ENCODE measurements at places on chromosomes 1 and 21.

GRCh38 chr1:15500184-15501178, 23.5 kb downstream of the CASP9 start:
- DNase-seq, result no peak

GRCh38 chr1:200877839-200878551, 5.2 kb downstream of the GPR25 start:
- peak; percentile 71 for DNase-seq

GRCh38 chr1:236030534-236030933, 34.4 kb downstream of the NID1 start:
- DNase-seq, result no peak

DNA sequence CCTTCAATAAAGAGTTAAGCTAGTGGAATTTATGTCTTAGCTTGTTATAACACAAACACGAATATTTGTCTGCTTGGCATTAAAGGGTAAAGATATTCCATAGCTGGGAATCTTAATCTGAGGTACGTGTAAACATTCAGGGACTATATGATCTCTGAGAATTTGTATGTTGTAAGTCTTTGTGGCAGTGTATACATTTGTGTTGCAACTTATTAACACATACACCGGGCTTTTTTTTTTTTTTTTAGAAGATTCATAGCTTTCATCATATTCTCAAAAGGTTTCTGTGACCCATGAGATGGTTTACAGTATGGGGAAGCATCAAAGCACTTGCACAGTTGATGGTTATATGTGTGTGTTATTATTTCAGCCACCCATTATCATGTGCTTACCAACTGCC, 3.0 kb downstream of the GGPS1 start:
- DNase-seq, result no peak

- no peak for DNase-seq
Observed at GRCh38 chr21:39006571-39007311, 176.5 kb downstream of the PSMG1 start.

GRCh38 chr1:28789412-28789811, 22.6 kb upstream of the OPRD1 start:
- DNase-seq, result no peak

DNA sequence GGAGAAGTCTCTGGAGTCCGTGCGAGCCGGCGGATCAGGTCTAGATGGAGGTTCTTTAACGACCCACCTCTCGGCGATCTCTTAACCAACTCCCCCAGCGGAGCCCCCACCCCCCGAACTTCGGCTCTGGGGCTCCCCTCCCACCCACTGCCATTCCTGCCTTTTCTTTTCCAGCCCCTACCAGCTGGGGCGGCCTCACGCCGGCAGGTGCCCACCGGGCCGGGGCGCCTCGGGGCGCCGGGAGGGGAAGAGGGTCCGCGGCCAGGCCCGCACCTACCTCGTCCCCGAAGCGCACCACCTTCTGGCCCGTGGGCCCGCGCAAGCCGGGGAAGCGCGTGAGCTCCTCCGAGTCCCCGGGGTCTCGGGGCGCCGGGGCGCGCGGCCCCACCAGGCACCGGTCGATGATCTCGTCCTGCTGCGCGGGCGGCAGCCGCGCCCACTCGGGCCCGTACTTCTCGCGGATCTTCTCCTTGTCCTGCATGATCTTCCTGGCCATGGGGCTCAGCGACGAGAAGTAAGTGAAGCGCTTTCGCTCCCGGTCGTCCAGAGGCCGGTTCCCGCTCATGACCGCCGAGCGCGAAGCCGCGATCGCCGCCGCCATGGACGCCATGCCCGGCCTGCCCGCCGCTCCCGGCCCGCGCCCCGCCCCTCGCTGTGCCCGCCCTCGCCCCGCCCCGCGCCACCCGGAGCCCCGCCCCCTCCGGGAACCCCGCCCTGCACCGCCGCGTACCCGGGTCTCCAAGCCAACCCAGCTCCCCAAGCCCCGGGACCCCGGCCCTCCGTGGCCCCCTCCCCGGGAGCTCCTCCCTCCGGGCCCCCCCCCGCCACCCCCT, at the start of gene C1orf198:
C1orf198 (minus strand) TSS at position 619 of the 833 bp plus-strand sequence; CDS start at position 610, 9 bp downstream.
- DNase-seq, result peak; percentile 75

DNA sequence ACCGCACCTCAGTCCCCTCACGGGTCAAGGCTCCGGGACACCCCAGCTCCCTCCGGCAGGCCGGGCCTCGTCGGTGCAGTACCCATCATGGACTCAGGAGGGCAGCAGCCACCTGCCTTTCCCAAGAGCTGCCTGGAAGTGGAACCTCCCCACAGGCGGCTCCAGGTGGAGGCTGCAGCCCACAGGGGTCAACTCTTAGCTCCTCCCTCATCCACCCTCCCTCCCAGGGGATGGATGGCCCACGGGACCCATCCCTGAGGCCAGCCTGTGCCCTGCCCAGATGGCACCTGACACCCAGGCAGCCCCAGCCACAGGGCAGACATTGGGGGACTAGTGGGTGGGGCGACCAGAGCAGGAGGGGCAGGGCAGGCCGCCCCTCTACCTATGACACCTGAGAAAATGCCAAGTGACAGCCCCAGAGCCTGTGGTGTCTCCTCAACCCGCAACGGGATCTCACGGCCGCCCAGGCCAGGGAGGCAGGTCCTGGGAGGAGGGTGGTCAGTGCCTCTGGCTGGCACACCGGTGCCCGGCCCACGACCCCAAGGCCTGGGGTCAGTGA, 1.2 kb upstream of the ARHGEF16 start:
- DNase-seq, result peak; percentile 73

DNA sequence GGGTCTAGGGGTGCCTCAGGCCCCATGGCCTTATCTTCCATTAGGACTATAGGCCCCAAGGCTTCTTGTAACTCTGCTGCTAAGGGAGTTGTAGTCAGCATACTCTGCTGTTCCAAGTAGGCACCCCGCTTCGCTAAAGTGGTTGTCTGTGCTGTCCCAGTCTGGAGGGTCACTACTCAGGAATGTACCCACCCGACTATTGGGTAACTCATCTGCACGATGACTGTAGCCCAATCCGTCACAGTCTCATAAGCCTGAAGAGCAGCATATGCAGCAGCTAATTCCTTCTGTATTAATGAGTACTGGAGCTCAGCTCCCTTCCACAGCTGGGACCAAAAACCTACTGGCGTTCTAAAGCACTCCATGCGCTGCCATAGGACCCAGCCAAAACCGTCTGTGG, 111.0 kb downstream of the GDAP2 start:
- DNase-seq, result no peak

DNA sequence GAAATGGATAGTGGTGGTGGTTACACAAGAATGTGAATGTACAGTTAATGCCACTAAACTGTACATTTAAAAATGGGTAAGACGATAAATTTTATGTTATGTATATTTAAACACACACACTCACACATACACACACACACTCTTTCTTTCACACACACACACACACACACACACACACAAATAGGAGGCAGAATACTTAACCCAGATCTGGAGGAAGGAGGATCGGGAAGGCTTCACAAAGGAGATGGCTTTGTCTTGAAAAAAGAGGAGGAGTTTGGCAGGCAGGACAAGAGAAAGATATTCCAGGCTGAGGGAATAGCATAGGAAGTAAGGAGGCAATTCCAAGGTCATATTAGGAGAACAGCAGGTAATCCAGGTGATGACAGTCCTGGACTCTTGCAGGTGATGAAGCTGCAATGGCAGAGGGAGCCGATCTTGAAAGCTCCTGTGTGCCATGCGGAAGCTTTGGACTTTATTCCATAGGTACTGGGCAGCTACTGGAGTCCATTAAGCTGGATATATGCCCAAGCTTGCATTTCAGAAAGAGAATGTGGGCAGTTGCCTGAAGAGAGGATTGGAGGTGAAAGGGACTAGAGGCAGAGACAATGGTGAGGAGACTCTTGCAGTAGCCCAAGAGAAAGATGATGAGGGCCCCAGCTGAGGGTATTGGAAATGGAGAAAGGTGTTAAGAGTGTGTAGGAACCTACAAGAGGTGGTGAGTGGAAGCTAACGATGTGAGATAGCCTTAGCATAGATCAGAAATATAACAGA, 15.4 kb upstream of the LYST start:
- no peak for DNase-seq

GRCh38 chr21:42369821-42370220, 3.5 kb upstream of the TFF1 start:
- no peak for DNase-seq

GRCh38 chr21:32887026-32887425, 115.5 kb upstream of the PAXBP1 start:
- DNase-seq, result no peak

DNA sequence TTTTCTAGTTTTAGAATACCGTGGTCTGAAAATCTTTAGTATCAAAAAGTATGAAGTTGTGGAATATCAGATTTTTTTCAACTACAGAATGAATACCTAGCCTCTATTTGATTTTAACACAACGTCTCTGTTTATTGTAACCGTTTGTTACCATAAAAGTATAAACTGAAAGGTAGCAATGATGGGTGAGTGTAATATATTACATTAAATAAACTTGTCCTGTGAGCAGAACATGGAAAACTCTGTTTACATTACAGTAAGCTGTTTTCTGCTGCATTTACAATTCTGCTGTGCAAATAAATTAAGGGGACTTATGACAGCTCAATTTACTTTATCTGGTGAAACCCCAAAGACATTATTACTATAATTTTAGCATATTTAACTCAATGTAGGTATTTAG, 62.5 kb downstream of the CHRM3 start:
- DNase-seq, result no peak

DNA sequence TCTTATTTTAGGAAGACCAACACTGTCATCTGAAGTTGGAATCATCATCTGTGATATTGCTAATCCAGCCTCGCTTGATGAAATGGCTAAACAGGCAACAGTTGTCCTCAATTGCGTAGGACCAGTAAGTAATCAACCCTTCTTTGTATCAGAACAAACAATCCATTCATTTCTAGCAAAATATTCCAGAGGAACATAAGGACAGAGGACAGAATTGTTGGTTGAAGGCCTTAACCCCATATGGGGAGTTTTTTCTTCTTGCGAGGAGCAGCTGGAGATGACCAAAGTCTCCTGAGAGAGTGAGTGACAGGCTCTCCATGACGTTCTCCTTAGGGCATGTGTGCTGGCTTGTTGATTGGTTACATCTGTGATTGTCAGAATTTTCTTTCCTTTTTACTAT, 2.7 kb downstream of the SCCPDH start:
- no peak for DNase-seq

GRCh38 chr1:221900678-221901077, 158.8 kb upstream of the DUSP10 start:
- DNase-seq, result no peak

GRCh38 chr21:17775431-17776126, 43.6 kb downstream of the C21orf91 start:
- DNase-seq, result peak; percentile 79

GRCh38 chr1:182598296-182598695, 5.9 kb downstream of the RGS16 start:
- no peak for DNase-seq

GRCh38 chr1:207672522-207673130, 27.7 kb downstream of the CR1L start:
- DNase-seq, result no peak

GRCh38 chr21:37391666-37392065, 25.1 kb downstream of the DYRK1A start:
- DNase-seq, result no peak

DNA sequence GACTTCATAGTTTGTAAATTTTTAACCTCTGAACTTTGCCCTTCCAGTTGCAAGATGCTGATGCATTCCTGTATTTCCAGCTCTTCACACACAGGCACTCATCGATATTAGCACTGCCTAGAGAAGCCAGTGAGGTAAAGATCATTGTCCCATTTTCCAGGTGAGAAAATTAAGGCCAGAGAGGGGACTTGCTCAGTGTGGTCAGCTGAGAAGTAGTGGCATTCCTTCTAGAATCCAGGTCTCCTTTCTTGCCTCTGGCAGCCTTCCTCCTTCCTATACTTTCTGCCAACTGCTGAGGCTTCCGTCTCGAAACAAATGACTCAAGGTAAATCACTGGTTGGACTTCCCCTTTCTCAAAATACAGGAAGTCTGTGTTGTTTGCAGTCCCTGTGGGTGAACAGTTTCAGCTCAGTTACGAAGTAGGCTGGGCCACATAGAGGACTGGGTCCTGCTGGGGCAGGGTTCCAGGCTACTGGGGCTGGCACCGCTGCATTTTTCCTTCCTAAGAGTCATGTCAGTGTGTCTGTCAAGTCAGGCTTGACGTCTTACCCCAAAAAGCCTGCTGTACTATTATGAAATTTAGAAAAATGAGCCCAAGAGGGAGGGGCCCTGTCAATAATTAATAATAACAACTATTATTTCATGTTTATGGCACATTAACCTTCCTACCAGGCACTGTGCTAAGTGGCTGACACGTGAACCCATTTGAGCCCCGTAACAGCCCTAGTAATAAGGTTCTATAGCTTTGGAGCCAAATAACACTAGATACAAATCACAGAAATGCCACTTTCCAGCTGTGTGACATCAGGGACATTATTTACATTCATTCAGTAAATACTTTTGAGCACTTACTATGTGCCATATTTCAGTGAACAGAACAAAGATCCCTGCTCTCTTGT, 16.6 kb upstream of the RNF19B start:
- peak; percentile 86 for DNase-seq

DNA sequence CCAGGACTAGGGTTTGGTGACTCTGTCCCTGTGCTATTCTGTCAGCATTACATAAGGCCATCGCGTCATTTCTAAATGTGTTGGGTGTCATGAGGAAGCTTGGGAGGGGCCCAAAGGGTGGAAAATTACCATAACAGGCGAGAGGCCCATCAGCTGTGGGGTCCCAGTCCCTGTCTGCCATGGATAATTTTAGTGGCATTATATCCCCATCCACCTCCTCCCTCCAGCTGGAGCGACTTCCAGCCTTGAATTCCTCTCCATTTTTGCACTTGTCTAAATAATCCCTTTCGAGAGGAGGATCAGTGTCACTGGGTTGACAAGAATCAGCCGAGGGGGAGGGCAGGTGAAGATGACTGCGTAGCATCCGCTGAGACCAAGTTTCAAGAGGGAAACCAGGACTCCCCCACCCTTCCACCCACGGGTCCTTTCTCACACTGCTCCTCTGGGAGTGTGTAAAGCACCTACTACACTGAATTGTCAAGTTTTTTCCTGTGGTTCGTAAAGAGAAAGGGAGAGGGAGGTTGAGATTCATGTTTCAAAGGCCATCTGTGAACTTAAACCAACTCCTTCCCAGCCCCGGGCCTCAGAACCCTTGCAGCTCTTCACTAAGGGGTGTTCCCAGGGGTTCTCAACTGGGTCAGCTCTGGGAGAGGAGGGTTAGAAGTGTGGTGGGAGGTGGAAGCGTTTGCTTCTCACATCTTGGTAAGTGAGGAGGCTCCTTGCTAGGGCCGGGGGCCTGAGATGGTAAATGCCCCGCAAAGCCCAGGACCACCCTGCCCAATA, 29.2 kb downstream of the VASH2 start:
- DNase-seq, result no peak

GRCh38 chr1:165884009-165884689, 56.7 kb downstream of the UCK2 start:
- no peak for DNase-seq

GRCh38 chr1:178579095-178579494, 66.2 kb downstream of the TEX35 start:
- no peak for DNase-seq

DNA sequence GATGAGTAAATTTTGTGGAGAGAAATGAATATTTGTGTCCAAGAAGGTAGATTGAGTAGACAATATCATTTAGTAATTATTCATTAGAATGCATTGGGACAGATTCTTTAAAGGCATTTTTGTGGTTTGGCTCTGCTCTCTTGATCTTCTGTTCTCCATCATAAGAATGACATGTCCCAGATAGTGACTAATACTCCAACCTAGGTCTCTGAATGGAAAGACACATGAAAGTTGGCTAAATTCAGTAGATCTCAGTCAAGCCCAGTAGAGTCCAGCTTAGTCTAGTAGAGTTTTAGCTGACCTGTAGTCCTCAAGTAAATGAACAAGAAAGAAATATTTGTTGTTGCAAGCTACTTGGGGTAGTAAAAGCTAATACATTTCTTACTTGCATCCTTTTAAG, 61.8 kb upstream of the DNAH14 start:
- DNase-seq, result no peak

Data from CD4-positive, alpha-beta T cell treated with Interleukin-2 at 100 ng/mL for 4 hours (primary cell).